ENCODE measurements at places on chromosomes 1 and 21. TPM values are rescaled to one million over a fixed set of nuclear protein-coding genes. Genes with fewer than 3 reads are reported as not detected.

NECTIN4 gene
- total RNA-seq: under 0.01 TPM

COL24A1 gene
- total RNA-seq: 0.87 TPM

SLC9C2 gene
- not detected for total RNA-seq

CDC20 gene
- total RNA-seq: 86.5 TPM

ADGRL4 gene
- 6.9 TPM for total RNA-seq

FCRL3 gene
- total RNA-seq: not detected

CRP gene
- not detected for total RNA-seq

C1orf94 gene
- total RNA-seq: not detected
